NCI-H524 (cell line): ENCODE measurements at places on chromosomes 2 and 18.

- DNase-seq = no peak
Observed at GRCh38 chr2:52395912-52396311, 1364.0 kb upstream of the NRXN1 start.

GRCh38 chr2:227460070-227460485 is 11.9 kb upstream of the AGFG1 start:
- no peak for DNase-seq

DNA sequence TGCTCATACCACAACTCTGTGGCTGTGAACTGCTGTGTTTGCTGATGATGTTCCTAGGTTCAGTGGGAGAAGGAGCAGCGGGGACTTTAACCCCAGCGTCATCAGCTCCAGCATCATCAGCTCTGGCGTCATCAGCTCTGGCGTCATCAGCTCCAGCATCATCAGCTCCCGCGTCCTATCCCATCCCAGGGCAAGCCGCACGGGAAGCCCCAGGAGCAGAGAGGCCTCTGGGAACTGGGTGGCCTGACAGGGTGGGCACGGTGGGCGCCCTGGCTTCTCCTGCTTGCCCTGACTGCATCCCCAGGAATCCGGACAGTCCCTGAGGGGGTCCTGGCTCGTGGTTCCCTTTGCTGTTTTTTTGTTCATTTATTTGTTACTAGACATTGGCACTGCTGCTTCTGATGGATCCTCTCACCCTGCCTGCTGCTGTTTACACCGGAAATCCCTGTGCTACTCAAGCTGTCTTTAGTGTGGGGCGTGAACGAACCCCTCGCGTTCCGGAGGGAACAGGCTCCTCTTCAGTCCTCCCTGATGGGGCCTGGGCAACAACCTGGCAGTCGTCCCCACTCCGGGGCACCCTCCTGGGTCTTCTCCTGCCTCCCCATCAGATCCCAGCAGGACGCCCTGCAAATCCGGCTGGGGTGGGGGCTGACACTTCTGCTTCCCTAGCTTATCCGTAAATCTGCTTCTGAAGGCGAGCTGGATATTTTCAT is 67.1 kb upstream of the PXDN start:
- no peak for DNase-seq

DNA sequence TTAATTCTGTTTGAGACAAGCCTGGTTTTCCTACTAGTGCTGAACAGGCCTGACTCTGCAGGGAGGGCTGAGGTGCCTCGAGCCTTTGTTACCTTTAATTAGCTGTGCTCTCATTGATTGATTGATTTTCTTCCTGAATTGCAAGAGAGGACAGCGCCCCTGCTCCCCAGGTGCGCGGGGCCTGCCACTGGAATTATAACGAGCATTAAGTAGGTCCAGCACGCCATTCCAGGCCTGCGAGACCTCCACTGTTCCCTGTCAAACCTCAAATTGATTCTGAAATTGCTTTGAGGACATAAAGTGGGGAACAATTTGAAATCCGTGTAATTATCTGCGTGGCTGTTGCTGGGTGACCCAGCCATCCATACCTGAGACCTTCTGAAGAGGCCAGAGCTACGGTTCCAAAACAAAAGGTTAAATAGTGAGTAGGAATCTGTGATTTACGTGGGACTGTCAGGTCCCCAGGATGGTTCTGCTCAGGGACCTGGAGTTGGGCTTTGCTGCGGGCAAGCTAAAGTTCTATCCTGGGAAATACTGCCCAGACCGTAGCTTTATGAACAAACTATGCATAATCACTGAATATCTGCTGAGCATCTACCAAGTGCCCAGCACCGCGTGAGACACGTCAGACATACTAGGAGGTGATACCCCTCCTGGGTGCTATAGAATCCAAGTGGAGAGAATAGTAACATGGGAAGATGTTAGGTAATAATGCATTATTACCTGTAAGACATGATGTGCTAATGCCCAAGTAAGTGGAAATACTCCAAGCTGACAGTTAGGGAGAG is 104.1 kb downstream of the ZBTB7C start:
- no peak for DNase-seq

- DNase-seq = no peak
Observed at GRCh38 chr18:75538727-75539126, 111.2 kb upstream of the SMIM21 start.
